ENCODE measurements at places on chromosomes 13 and 19. TPM values are rescaled to one million over a fixed set of nuclear protein-coding genes. Genes with fewer than 3 reads are reported as not detected.

Gene AP1M2
- 0.35 TPM for total RNA-seq

DNA sequence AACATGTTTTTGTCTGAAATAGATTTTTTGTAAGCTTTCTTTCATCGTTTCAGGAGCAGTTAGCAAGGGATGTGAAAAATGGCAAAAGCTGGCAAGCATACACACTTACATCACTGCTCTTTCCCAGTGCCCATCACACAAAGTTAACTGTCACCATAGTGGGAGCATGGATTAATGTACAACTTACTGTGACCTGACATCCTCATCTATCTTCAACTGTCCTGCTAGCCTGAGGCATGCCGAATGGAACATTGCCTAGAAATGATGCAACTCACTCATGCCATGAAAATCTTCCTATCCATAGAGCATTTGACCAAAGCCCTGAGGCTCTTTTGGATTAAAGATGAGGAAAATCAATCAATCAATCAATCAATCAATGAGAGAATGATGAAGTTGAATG is 491.7 kb upstream of the SLC10A2 start:
- no peaks in the 10 kb centered on the region for H3K36me3 ChIP-seq
- no peak overlapping the region for H3K4me3 ChIP-seq
- H3K4me1 ChIP-seq, result no peaks in the 10 kb centered on the region
- H3K27me3 ChIP-seq, result no peaks in the 10 kb centered on the region
- no peak overlapping the region for H3K27ac ChIP-seq

- DNase-seq, result no peak
- H3K27me3 ChIP-seq, result no peaks in the 10 kb centered on the region
- no peak overlapping the region for H3K4me3 ChIP-seq
- no peak overlapping the region for H3K27ac ChIP-seq
These were observed 108.2 kb downstream of the UQCRFS1 start for GRCh38 chr19:29104605-29105241.

GRCh38 chr13:112893207-112893569 is 75.8 kb upstream of the MCF2L start:
- peak overlapping the region; percentile 90 for H3K27ac ChIP-seq
- peaks cover 10% of the 10 kb centered on the region for H3K4me1 ChIP-seq
- DNase-seq, result no peak
- no peaks in the 10 kb centered on the region for H3K36me3 ChIP-seq
- H3K27me3 ChIP-seq, result no peaks in the 10 kb centered on the region
- H3K4me3 ChIP-seq, result peak overlapping the region; percentile 65

GRCh38 chr13:97387890-97388289 is 46.1 kb upstream of the RAP2A start:
- DNase-seq, result no peak
- H3K4me1 ChIP-seq, result no peaks in the 10 kb centered on the region
- H3K36me3 ChIP-seq, result peaks cover 22% of the 10 kb centered on the region
- no peak overlapping the region for H3K4me3 ChIP-seq

GRCh38 chr13:66967811-66968597 is 262.1 kb downstream of the PCDH9 start:
- no peak overlapping the region for H3K4me3 ChIP-seq
- no peaks in the 10 kb centered on the region for H3K36me3 ChIP-seq
- no peaks in the 10 kb centered on the region for H3K4me1 ChIP-seq
- no peaks in the 10 kb centered on the region for H3K27me3 ChIP-seq

- DNase-seq, result peak; percentile 15
- peaks cover 7% of the 10 kb centered on the region for H3K4me1 ChIP-seq
- no peaks in the 10 kb centered on the region for H3K36me3 ChIP-seq
These were observed 351.1 kb downstream of the DCT start for GRCh38 chr13:94128430-94128829.

Gene TPTE2
- total RNA-seq, result not detected

Gene MCEMP1
- 0.81 TPM for total RNA-seq

Gene TMEM272
- total RNA-seq, result 0.53 TPM

DNA sequence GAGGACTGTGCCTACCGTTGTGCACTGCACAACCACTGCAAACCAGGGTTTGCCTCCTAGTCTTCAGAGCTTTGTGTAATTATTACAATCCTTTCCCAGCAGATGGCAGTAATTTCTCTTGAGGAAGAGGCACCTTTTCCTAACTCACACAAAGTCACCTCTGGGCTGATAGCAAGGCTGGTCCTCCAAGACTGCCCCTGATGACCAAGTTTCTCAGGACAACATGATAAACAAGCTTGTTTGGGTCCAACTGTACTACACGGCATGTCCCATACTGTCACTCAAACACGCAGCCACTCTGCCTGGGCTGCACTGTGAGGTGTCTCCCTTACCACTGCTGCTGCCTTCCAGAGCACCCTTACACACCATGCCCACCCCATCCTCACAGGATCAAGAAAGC is 39.3 kb downstream of the RFXAP start:
- H3K27me3 ChIP-seq, result no peaks in the 10 kb centered on the region

DNA sequence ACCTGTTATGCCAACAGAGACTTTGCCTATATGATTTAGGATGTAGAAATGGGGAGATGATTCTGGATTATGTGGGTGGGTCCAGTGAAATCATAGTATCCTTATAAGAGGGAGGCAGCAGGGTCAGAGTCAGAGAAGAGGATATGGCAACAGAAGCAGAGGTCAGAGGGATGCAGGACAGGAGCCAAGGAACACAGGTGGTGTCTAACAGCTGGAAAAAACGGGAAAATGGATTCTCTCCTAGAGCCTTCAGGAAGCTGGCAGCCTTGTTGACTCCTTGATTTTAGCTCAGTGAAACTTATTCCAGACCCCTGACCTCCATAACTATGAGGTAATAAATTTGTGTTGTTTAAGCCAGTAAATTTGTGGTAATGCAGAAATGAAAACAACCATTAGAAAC is 28.8 kb upstream of the OXGR1 start:
- H3K4me3 ChIP-seq, result no peak overlapping the region
- no peak overlapping the region for H3K27ac ChIP-seq
- H3K36me3 ChIP-seq, result no peaks in the 10 kb centered on the region
- DNase-seq, result no peak

Gene FFAR3
- total RNA-seq, result not detected

DNA sequence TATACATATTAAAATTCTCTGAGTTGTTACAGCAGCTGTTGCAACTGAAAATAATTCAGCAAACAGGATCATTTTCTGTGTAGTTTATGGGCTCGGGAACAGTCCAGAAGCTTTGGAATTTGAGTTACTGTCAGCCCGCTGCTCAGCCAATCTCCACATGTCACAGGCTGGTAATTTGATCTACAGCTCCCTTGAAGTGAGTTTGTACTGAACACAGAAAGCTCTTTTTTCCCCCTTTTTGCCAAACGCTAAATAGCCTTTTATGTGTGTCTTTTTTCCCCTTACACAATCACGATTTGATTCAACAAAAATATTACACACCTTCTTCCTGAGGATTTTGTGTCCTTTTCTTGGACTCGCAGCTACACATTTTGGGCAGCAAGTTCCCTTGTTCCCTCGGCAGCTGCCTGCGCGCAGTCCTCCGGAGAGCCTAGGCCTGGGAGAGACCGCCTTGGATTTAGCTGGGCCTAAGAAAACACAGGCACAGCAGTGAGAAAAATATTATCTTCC is 371.4 kb downstream of the KCNRG start:
- H3K27ac ChIP-seq, result peak overlapping the region; percentile 80
- DNase-seq, result no peak
- no peak overlapping the region for H3K4me3 ChIP-seq

Measured in right lobe of liver (tissue), 6 donors.